ENCODE measurements at places on chromosomes 5 and 9.

DNA sequence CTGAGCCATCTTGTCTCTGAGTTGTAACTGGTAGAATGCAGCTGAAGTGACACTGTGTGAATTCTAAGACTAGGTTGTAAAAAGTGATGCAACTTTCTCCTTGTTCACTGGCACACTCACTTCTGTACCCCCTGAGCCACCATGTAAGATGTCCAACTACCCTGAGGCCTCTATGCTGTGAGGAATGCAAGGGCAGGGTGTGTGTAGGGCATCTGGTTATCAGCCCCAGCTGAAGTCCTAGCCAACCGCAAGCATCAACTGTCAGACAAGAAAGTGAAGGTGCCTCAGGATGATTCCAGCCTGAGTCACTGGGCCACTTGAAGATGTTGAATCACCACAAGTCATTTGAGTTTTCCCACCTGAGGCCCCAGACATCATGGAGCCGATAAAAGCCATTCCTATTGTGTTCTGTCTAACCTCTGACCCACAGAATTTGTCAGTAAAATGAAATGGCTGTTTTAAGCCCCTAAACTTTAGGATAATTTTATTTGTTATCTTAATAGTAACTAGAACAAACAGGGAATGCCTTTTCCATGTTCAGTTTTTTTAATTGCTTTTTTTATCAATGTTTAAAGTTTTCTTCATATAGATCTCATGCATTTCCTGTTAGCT is 18.7 kb upstream of the RHOBTB3 start:
- no peak overlapping the region for H3K4me3 ChIP-seq
- DNase-seq = no peak
- H3K4me1 ChIP-seq = peaks cover 12% of the 10 kb centered on the region
- no peaks in the 10 kb centered on the region for H3K27me3 ChIP-seq
- H3K27ac ChIP-seq = no peak overlapping the region

DNA sequence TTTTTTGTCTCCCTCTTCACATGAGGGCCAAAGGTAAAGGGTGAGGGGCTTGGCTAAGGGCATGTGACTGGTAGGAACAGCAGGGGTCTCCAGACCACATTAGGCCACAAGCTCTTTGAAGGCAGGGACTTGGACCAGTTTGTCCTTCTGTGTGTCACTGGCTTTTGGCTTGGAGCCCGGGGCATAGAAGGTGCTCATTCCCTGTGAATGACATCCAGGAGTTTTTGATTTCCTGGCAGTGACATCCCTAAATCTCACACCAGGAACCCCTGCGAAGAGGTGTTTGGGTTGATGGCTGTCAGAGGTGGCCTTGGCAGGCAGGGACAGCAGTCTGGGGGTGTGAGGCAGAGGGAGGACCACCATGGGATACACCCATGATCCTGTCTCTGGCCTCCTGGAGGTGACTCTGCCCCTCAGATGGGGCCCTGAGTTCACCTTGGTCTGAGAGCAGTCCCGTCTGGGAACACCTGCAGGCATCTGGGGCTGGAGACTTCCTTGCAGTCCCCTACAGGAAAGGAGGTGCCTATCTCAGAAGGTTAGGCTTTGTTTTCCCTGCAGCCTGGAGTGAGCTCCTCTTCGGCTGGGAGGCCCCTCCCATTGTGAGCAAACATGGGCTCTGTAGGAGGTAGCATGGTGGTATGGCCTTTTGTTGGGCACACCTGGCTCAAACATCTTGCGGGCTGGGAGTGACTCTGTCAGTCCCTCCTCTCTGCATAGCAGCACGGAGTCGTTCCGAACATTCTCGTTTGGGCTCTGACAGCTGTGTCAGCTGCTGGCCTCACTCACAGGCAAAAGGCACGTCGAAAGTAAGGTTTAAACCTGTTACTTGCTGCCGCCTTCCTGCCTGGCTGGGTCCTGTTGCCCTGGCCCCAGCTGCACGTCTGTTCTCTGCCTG is 38.6 kb upstream of the PITX1 start:
- H3K4me1 ChIP-seq = no peaks in the 10 kb centered on the region
- H3K27me3 ChIP-seq = no peaks in the 10 kb centered on the region
- H3K27ac ChIP-seq = no peak overlapping the region
- no peak for DNase-seq
- no peak overlapping the region for H3K4me3 ChIP-seq
- H3K36me3 ChIP-seq = no peaks in the 10 kb centered on the region

GRCh38 chr9:5614985-5615384 is 13.9 kb upstream of the RIC1 start:
- H3K27me3 ChIP-seq = no peaks in the 10 kb centered on the region
- no peaks in the 10 kb centered on the region for H3K36me3 ChIP-seq
- H3K4me3 ChIP-seq = no peak overlapping the region
- no peak for DNase-seq

- H3K36me3 ChIP-seq = no peaks in the 10 kb centered on the region
- H3K4me3 ChIP-seq = no peak overlapping the region
- H3K4me1 ChIP-seq = no peaks in the 10 kb centered on the region
Measured at GRCh38 chr9:73039271-73040263, 86.7 kb upstream of the ALDH1A1 start.

All from CD4-positive, alpha-beta memory T cell (primary cell).